Esophagus muscularis mucosa (tissue), 4 donors: ENCODE measurements at places on chromosomes 13 and 19. TPM values are rescaled to one million over a fixed set of nuclear protein-coding genes. Genes with fewer than 3 reads are reported as not detected.

Gene CD22
- 12.5 TPM for total RNA-seq

Gene GPR42
- total RNA-seq, result not detected

Gene CACNG7
- not detected for total RNA-seq

Gene CLIP3
- 73.3 TPM for total RNA-seq

Gene PDCD2L
- total RNA-seq, result 8.6 TPM

Gene RNF225
- total RNA-seq, result not detected

Gene NTN5
- total RNA-seq, result under 0.01 TPM

DNA sequence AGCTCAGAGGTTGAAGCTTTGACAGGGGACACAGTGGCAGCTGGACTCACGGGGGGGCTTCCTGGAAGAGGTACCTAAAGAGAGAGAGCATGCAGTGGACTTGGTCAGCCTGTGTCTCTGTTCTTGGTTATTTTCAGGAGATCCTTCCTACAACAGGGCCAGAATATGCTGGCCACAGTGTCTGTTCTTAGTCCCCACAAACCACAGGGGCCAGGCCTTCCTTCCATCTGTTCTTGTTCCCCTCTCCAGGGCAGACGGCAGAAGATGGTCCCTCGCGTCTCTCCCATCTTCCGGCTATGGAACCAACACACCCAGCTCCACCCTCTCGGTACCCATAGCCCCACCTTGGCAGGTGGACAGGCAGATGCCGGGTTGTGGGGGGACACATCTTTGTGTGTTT is 24.8 kb downstream of the MAST3 start:
- DNase-seq, result no peak

- DNase-seq, result no peak
Observed at GRCh38 chr13:49046002-49046401, 70.3 kb downstream of the FNDC3A start.

DNA sequence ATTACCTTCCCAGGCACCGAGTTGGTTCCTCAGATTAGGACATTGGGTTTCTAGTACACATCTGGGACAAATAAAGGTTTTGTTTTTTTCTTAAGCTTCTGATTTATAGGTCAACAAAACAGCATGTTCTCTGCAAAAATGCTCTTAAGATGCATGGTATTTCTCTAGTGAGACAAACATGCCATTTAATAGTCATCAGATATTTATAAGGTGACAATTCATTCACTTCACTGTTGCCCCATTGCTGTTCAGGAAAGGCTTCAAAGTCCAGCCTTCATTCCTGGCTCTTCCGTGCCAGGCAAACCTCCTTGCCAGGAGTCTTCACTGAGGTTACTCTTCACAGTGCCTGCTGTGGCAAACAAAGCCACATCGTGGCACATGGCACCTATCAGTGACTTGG is 156.3 kb upstream of the FNDC3A start:
- no peak for DNase-seq

DNA sequence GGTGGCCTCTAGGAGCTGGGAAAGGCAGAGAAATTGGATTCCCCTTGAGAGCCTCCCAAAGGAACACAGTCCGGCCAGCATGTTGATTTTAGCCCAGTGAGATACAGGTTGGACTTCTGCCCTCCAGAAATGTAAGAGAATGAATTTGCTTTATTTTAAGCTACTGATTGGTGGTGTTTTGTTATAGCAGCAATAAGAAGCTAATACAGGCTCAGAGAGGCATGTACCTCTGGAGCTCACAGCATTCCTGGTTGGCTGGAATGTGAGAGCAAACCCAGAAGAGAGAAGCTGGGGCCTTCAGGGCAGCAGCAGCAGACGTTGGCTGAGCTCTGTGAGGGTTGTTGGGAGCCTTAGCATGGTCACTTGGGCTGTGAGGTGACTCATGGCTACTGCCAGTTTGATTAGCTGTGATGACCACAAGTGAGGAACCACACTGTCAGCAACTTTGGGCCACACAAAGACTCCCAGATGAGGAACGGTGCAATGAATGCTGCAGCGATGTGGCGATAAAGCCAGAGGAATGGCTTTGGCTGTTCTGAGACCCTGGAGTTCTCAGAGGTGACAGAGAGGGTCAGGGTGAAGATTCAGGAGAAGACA is 80.1 kb downstream of the CYSLTR2 start:
- no peak for DNase-seq

DNA sequence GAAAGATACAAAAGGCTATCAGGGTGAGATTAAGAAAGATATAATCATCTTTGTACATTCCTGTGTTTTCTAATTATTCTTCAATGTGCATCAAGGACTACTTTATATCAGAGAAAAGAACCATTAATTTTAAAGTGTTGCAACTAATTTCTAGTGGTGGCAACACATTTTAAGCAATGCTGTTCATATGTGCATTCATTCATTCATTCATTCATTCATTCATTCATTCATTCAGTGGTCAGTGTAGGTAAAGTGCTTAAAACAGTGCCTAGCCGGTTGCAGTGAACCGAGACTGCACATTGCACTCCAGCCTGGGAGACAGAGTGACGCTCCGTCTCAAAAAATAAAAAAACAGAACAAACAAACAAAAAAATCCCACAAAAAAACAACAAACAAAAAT is 155.7 kb upstream of the ZNF536 start:
- no peak for DNase-seq

DNA sequence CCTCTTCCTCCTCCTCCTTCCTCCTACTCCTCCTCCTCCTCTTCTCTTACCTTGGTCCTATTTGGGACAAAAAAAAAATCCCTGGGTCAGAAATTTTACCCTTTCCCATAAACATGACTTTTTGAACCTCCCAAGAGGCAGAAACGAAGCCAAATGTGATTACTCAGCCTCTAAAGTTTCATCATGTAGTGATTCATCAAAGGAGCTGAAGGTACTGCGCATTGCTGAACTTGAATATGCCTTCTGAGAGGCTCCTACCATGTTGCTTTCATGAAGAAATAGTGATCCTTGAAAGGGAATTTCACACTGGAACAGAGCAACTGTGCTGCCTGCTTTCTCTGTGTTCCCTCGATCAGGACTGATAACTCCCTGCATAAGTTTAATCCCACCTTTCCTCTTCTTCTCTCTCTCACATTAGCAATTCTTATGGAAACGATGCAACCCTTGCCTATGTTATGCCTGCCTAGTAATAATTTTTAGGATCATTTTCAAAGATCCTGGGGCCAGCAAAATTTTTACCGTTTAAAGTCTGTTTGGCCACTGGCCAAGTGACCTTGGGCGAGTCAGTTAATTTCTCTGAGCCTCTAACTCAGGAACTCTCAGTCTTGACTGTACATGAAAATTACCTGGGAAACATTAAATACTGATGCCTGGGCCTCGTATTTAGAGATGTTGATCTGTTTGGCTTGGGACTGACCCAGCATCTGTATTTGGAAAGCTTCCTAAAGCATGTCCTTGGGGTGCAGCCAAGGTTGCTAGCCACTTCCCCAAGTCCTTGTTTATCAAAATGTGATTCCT is 149.5 kb downstream of the DCT start:
- DNase-seq, result peak; percentile 82

- DNase-seq, result no peak
Observed at GRCh38 chr13:66341635-66342377, 888.3 kb downstream of the PCDH9 start.
